Activated CD4-positive, alpha-beta T cell treated with anti-CD3 and anti-CD28 coated beads for 36 hours (primary cell): ENCODE measurements at places on chromosomes 4 and X. TPM values are rescaled to one million over a fixed set of nuclear protein-coding genes. Genes with fewer than 3 reads are reported as not detected.

- no peaks in the 10 kb centered on the region for H3K4me1 ChIP-seq
- H3K27ac ChIP-seq = no peak overlapping the region
- H3K36me3 ChIP-seq = no peaks in the 10 kb centered on the region
Observed at GRCh38 chr4:127410201-127410600, 222.6 kb upstream of the INTU start.

DNA sequence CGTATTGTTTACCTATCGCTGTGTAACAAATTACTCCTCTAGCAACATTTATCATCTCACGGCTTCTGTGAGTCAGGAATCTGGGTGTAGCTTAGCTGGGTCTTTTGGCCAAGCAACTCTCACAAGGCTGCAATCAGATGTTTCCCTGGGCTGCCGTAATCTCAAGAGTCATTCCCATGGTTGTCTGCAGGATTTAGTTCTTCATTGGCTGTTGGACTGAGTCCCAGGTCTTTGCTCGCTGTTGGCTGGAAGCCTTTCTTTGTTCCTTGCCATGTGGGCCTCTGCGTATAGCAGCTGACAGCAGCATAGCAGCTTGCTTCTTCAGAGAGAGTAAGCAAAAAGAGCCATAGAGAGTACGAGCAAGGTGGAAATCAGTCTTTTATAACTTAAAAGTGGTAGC, 16.8 kb downstream of the POLR2B start:
- DNase-seq = no peak
- H3K27me3 ChIP-seq = no peaks in the 10 kb centered on the region
- peaks cover 24% of the 10 kb centered on the region for H3K4me1 ChIP-seq

- no peak overlapping the region for H3K4me3 ChIP-seq
- no peak for DNase-seq
- no peaks in the 10 kb centered on the region for H3K36me3 ChIP-seq
- H3K4me1 ChIP-seq = no peaks in the 10 kb centered on the region
Observed at GRCh38 chrX:105567082-105567481, 255.3 kb upstream of the NRK start.

DNA sequence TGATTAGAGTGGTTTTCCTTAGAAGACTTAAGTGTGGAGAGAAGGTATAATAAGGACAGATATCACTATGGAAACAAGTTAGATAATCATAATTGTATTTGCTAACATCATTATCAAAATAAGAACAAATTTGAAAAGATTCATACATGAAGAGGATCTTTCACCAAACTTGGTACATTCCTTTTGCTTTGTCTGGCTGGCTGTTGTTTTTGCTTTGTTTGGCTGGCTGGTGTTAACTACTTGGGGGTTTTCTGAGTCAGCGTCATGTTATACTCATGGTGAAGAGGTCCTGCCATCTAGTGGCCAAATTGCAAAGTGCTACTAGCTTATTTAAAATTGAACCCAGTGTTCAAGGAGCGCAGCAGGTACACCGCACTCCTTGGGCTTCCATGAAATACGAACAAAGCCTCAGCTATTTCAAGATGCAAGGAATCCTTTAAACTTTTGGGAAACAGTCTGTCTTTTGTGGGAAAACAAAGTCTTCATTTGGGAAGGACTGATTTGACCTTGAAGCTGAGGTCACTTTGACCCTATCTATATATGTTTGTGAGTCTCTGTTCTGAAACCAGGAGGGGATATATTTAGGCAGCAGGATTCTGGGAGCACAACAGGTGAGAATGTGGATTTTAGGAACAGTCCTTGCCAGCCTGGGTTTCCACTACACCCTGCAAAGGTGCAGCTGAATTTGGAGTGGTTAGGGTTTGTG, 129.7 kb downstream of the PLS3 start:
- no peaks in the 10 kb centered on the region for H3K4me1 ChIP-seq
- no peak overlapping the region for H3K27ac ChIP-seq
- H3K27me3 ChIP-seq = no peaks in the 10 kb centered on the region
- H3K4me3 ChIP-seq = no peak overlapping the region
- peak; percentile 58 for DNase-seq

DNA sequence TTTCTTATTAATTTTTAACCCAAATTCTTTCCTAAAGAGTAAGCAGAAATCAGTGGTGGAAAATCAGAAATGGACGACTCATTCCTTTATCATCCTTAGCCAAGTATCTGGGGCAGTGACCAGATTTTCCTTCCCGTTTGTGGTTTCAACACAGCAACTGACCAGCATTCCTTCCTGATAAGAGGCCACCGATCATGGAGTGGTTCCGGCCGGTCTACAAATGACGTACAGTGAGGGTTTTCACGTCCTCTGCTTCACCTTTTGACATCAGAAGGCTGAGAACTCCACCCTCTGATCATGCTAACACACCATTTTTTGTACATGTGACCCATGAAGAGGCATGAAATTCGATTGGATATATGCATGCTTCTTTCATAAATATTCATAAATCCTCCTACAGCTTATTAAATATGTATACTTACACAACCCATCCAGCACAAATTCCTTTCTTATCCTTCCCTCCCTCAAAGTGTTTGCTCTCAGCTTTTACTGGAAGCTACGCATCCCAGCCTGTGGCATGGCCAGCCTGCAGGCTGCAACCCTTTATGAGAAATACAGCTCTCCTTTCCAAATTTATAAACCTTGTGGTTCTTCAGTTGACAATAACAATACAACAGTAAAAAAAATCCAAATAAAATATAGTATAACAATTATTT, 173.0 kb upstream of the CASK start:
- no peaks in the 10 kb centered on the region for H3K27me3 ChIP-seq
- no peak overlapping the region for H3K4me3 ChIP-seq
- H3K27ac ChIP-seq = no peak overlapping the region
- peaks cover 5% of the 10 kb centered on the region for H3K4me1 ChIP-seq

- no peak for DNase-seq
- H3K4me1 ChIP-seq = no peaks in the 10 kb centered on the region
- H3K27me3 ChIP-seq = no peaks in the 10 kb centered on the region
- H3K4me3 ChIP-seq = no peak overlapping the region
- H3K36me3 ChIP-seq = no peaks in the 10 kb centered on the region
Observed at GRCh38 chr4:137740141-137740540, 207.8 kb upstream of the PCDH18 start.

GRCh38 chr4:39729557-39729956, 31.6 kb downstream of the UBE2K start:
- H3K27me3 ChIP-seq = no peaks in the 10 kb centered on the region
- H3K27ac ChIP-seq = no peak overlapping the region
- no peak for DNase-seq
- H3K4me3 ChIP-seq = no peak overlapping the region

DNA sequence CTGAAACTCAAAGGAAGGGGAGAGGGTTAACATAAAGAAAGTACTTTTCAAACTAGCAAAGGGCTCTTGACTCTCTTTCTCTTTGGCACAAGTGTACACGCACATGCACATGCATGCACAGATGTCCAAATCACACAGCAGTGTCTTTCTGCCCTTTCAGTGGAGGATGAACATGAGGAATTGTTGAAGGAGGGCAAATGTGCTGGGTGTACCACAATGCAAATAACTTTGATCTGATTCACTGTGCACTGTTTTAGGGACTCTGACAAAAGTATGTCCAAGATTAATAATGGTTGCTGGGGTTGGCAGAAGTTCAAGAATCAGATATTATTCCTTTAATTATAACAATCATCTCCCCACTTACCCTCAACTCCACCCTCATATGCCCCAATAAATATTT, 93.8 kb downstream of the GPC4 start:
- no peak overlapping the region for H3K4me3 ChIP-seq
- H3K27ac ChIP-seq = no peak overlapping the region
- no peaks in the 10 kb centered on the region for H3K36me3 ChIP-seq
- H3K4me1 ChIP-seq = peaks cover 4% of the 10 kb centered on the region
- DNase-seq = no peak
- no peaks in the 10 kb centered on the region for H3K27me3 ChIP-seq

GRCh38 chr4:163486321-163486720, 8.2 kb upstream of the TMA16 start:
- H3K27ac ChIP-seq = no peak overlapping the region
- H3K36me3 ChIP-seq = no peaks in the 10 kb centered on the region
- H3K4me1 ChIP-seq = no peaks in the 10 kb centered on the region
- peaks cover 4% of the 10 kb centered on the region for H3K27me3 ChIP-seq

DNA sequence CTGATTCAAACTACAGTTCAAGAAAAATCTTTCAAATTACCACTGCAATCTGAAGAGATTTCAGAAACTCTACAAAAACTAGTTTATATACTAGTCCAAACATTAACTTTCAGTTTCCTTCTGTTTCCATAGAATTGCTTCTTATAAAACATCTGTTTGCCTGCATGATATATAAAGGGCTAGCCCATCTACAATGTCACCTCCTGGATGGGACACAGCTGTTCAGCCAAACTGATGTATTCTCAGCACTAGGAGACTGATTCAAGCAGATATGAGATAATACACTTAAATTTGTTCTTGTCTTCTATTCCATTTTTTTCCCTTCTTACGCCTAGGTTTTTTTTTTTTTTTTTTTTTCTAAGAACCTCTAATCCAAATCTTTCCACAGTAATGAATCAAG, 1569.7 kb upstream of the IGFBP7 start:
- no peak for DNase-seq
- H3K27me3 ChIP-seq = no peaks in the 10 kb centered on the region
- H3K4me1 ChIP-seq = no peaks in the 10 kb centered on the region
- H3K36me3 ChIP-seq = no peaks in the 10 kb centered on the region
- H3K27ac ChIP-seq = no peak overlapping the region
- no peak overlapping the region for H3K4me3 ChIP-seq

GRCh38 chrX:77431227-77431626, 16.0 kb upstream of the FGF16 start:
- DNase-seq = no peak
- H3K27ac ChIP-seq = no peak overlapping the region
- H3K4me3 ChIP-seq = no peak overlapping the region
- no peaks in the 10 kb centered on the region for H3K4me1 ChIP-seq

DNA sequence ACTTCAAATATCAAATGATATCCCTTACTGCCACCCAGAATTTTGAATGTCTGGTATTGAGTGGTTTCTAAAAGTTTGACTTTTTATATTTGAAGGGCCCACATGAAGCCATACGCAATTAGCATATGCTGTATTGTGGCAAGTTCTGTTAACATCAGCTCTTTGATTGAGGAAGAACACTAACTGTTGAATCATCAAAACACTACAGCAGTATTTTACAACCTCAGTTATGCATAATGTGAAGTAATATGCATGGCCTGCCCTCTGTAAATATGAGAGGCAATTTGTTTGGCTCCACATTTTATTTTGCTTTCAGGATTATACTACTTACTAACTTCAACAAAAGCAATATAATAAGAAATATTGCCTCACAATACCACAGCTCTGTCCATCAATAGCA, 62.2 kb upstream of the DMD start:
- no peak overlapping the region for H3K4me3 ChIP-seq
- no peak for DNase-seq
- H3K27me3 ChIP-seq = no peaks in the 10 kb centered on the region

DNA sequence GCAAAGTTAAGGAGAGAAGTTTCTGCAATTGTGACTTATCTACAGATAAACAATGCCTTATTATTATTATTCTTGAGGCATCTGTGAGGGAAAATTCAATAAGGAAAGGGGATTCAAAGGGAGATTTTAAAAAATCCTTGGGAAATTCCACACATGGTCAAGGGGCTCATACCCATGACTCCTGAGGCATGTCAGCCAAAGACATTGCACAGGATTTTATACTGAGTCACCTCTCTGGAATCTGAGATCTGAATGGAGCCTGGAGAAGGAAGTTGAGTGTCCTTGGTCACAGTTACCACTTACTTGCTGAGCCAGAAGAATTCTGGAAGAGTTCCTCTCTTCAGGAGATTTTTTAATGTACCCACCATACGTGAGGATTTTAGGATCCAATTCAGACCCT, 14.4 kb upstream of the CXCL8 start:
- no peaks in the 10 kb centered on the region for H3K4me1 ChIP-seq
- no peak for DNase-seq
- no peaks in the 10 kb centered on the region for H3K27me3 ChIP-seq

DNA sequence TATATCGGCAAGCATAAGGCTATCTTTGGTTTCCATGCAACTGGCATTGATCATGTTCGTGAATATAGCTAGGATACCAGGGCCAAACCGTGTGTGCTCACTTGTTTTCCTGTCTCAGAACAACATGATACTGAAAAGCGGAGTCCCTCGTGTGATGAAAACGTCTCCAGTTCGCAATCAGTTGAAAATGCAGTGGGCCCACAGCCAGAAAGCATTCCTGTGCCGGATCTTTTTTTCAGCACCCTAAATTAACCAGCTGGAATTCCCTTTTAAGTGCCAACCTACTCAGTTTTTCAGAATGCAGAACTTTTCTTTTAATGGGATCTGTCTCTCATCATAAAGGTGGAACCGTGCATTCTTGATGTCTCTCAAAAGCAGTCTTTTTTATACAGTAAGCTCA, 130.8 kb upstream of the FRG1 start:
- H3K27me3 ChIP-seq = peaks cover 9% of the 10 kb centered on the region
- peaks cover 6% of the 10 kb centered on the region for H3K36me3 ChIP-seq
- no peak overlapping the region for H3K27ac ChIP-seq
- DNase-seq = no peak

DNA sequence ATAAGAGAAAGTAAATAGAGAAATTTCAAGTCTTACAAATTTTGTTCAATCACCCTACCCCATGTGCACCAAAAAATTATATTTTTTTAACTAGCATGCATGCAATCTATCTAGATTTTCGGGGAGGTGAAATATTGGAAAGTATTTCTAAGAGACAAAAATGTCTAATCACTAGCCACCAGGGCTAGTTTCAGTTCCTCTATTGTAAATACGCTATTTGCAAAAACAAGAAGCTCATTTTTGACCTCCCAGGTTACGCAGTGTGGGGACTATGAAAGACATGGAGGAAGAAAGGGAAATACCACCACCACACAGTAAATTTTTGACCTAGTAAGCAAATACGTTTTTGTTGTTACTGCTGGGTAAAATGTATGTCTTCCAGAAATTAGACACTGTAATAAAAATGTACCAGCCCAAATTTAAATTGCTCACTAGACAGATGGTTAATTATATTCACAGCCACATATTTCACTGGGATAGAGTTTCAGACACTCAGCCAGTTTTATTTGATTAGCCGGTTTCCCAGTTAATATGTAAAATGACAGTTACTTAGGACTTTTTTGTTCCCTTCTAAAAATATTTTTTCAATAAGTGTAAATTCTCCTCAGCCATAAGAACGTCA, 2.2 kb downstream of the NEXMIF start:
- H3K36me3 ChIP-seq = no peaks in the 10 kb centered on the region
- H3K4me1 ChIP-seq = peaks cover 6% of the 10 kb centered on the region
- peaks cover 15% of the 10 kb centered on the region for H3K27me3 ChIP-seq

DNA sequence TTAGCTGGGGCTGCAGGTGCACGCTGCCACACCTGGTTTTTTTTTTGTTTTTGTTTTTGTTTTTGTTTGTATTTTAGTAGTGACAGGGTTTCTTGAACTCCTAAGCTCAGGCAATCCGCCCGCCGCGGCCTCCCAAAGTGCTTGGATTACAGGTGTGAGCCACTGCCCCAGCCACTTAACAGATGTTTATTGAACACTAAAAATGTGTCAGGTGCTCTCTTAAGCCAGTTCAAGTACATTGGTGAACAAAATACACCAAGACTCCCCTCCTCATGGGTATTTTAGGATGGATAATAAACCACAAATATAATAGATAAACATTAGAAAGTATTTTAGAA, 69.9 kb downstream of the TRAPPC11 start:
- no peaks in the 10 kb centered on the region for H3K4me1 ChIP-seq
- no peaks in the 10 kb centered on the region for H3K36me3 ChIP-seq
- H3K4me3 ChIP-seq = no peak overlapping the region

Gene EPHA5
- not detected for total RNA-seq

Gene TEX11
- not detected for total RNA-seq

Gene NBDY
- total RNA-seq = 37.0 TPM

Gene CXCL3
- total RNA-seq = not detected

Gene TMSB15A
- total RNA-seq = 1.1 TPM

Gene TSPAN7
- 0.42 TPM for total RNA-seq

Gene FAM53A
- total RNA-seq = 2.0 TPM

Gene RAB39B
- total RNA-seq = 16.4 TPM

Gene RAB40AL
- total RNA-seq = not detected

Gene GNL3L
- 62.8 TPM for total RNA-seq

Gene RBM47
- 3.2 TPM for total RNA-seq
